ENCODE measurements at places on chromosomes 6 and 20. TPM values are rescaled to one million over a fixed set of nuclear protein-coding genes. Genes with fewer than 3 reads are reported as not detected.
A peak's percentile ranks its signal among the peaks of the same experiment; 100 is the strongest.

GRCh38 chr6:71454056-71454455 is 165.4 kb downstream of the OGFRL1 start:
- H3K27ac ChIP-seq, result no peak overlapping the region
- no peaks in the 10 kb centered on the region for H3K27me3 ChIP-seq
- H3K36me3 ChIP-seq, result no peaks in the 10 kb centered on the region
- no peak for DNase-seq
- H3K4me3 ChIP-seq, result no peak overlapping the region

- no peak overlapping the region for H3K4me3 ChIP-seq
- H3K36me3 ChIP-seq, result no peaks in the 10 kb centered on the region
- DNase-seq, result no peak
- H3K27ac ChIP-seq, result no peak overlapping the region
- no peaks in the 10 kb centered on the region for H3K4me1 ChIP-seq
- H3K27me3 ChIP-seq, result no peaks in the 10 kb centered on the region
Observed at GRCh38 chr6:168165373-168165772, 86.4 kb upstream of the FRMD1 start.

DNA sequence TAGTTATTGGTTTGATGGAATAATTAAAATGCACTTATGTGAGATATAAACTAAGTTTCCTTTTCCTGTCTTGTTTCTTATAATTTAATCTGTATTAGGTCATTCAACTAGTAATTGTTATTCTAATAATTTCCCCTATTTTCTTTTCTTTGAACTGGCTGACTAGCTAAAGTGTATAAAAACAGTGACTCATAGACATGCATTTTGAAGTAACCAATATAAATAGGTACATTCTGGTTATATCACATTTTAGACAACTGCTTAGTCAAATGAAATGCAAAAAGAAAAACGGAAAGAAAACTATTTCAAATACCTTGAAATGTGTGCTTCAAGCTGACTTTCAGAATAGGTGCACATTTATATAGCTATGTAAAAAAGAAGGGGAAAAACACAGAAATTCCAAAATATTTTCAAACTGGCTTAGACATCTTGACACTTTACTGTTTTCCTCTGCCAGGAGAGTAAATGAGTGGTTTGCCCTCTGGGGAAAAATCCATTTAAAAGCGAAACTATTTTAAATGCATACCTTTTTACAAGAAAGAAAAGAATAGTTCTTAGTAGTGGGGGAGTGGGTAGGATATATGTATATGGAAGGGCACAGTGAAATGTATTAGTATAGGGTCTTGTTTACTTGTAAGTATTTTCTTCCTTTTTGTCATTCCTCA is 28.3 kb downstream of the KCNQ5 start:
- no peak for DNase-seq
- no peak overlapping the region for H3K27ac ChIP-seq
- peaks cover 3% of the 10 kb centered on the region for H3K27me3 ChIP-seq

DNA sequence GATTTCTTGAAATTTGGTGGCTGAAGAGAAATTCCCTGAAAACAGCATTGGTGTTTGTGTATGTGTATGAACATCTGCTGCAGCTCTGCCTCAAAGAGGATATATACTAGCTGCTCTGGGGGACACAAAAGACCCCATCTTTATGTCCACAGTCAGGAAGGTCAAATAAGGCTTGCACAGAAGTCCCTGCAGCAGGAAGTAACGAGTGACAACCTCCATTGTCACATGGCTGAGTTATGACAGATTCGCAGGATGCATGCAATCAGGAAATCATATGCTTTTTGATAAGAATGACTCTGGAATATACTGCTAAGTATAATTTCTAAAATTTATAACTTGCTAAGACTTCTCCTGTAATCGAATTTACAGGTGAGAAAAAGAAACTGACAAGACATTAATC is 225.9 kb upstream of the CST7 start:
- DNase-seq, result no peak
- no peak overlapping the region for H3K27ac ChIP-seq
- no peaks in the 10 kb centered on the region for H3K36me3 ChIP-seq
- no peaks in the 10 kb centered on the region for H3K4me1 ChIP-seq
- no peaks in the 10 kb centered on the region for H3K27me3 ChIP-seq

DNA sequence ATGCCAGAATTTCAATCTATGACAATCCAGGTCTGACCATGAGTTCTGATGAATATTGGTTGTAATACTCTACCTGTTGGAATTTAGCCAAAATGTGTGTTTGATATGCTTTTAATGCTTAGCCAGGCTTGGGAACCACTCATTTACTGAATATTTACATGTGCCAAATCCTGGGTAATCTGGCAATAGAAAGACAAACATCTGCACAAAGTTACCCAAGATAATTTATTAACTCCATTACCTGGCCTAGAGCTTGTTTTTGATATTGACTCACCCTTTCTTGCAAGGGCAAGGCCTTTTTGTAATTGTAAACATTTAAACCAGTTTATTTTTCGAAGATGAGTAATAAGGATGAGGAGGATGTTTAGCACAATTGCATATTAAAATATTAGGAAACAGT is 13.5 kb upstream of the CD2AP start:
- peak overlapping the region; percentile 50 for H3K27ac ChIP-seq
- H3K4me1 ChIP-seq, result peaks cover 35% of the 10 kb centered on the region
- H3K27me3 ChIP-seq, result no peaks in the 10 kb centered on the region
- no peaks in the 10 kb centered on the region for H3K36me3 ChIP-seq
- H3K4me3 ChIP-seq, result no peak overlapping the region
- DNase-seq, result no peak

DNA sequence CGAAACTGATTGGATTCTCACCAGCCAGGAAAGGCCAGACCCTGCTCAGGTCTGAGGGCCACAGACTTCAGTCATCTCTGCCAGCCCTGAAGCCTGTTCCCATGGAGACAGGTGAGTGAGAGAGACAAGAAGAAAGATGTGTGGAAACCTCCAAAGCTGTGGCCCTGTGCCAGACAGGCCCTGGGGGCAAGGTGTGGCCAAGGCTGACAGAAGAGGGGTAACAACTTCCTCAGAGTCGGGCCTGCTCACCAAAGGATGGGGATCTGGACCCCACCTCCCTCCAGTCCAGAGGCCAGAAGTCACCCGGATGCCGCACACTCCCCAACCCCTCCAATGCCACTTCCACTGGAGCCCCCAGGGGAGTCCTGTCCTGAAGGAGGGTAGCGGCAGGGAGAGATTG is 73.6 kb downstream of the MDGA1 start:
- no peak for DNase-seq
- no peak overlapping the region for H3K27ac ChIP-seq
- H3K36me3 ChIP-seq, result no peaks in the 10 kb centered on the region
- H3K4me3 ChIP-seq, result no peak overlapping the region

DNA sequence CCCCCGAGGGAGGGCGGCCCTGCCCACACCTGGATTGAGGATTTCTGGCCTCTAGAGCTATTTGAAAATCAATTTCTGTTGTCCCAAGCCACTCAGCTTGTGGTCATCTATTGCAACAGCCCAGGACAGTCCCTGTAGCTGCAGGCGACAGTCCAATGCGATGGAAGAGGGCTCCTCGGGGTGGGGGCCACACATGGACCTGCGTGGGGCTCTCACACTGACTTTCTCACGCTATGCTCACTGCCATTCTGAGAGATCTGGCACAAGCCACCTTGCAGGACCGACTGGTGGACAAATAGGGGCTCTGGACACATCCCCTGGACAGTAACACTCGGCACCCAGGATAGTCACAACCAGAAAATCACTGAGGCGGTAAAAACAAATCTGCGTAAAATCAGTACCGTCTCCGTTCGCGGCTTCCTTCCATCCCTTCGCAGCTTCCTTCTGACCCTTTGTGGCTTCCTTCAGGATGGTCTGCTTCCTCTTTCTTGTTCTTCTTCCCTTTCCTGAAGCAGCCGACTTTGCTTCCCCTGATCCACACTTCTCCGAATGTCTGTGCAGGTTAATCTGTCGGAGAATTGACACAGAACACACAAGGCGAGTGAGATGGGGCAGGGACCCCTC is 21.8 kb downstream of the CTCFL start:
- no peaks in the 10 kb centered on the region for H3K4me1 ChIP-seq
- no peak for DNase-seq
- no peaks in the 10 kb centered on the region for H3K27me3 ChIP-seq
- H3K27ac ChIP-seq, result no peak overlapping the region

DNA sequence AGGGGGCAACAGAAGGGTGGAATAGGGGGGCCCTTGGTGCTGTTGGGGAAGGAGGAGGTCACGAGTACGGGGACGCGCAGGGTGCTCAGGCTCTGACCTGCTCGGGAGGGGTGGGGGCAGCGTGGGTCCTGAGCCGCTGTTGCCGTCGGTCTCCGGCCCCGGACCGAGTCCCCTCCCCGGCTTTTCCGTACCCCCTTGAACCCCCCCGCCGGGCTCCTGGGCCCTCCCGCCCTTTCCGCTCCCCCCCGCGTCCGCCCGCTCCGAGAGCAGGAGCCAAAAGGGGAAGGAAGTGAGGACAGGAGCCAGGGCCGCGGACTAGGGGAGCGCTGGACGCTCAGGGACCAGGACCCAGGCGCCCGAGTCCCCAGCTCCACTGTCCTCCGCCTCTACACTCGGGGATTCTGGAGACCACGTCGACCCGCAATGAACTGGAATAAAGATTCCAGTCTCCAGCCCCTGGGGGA is at the start of gene RGL2:
TSS of gene RGL2 (minus strand) at position 170 of the 464 bp plus-strand sequence. CDS start 332 bp downstream, outside the sequence.
- H3K27ac ChIP-seq, result peak within 1 kb of the TSS; percentile 89
- H3K4me1 ChIP-seq, result peaks cover 5% of the 10 kb centered on the region
- peak; percentile 92 for DNase-seq
- no peaks in the 10 kb centered on the region for H3K27me3 ChIP-seq

DNA sequence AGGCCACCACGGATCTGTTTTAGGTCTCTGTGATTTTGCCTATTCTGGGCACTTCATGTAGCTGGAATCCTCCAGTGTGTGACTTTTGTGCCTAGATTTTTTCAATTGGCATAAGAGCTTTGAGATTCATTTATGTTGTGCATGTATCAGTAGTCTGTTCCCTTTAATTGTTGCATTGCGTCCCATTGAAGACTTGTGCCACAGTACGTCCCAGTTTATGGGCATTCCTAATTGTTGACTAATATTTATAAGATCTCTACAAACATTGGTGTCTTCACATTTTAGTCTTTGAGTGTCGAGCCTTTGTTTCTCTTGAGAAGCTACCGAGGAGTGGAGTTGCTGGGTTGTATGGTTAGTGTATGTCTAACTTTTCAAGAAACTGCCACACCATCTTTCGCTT is 704 bp upstream of the FAM210B start:
- H3K36me3 ChIP-seq, result no peaks in the 10 kb centered on the region
- no peaks in the 10 kb centered on the region for H3K27me3 ChIP-seq
- H3K27ac ChIP-seq, result no peak overlapping the region
- H3K4me3 ChIP-seq, result peak overlapping the region; percentile 95
- H3K4me1 ChIP-seq, result peaks cover 6% of the 10 kb centered on the region

DNA sequence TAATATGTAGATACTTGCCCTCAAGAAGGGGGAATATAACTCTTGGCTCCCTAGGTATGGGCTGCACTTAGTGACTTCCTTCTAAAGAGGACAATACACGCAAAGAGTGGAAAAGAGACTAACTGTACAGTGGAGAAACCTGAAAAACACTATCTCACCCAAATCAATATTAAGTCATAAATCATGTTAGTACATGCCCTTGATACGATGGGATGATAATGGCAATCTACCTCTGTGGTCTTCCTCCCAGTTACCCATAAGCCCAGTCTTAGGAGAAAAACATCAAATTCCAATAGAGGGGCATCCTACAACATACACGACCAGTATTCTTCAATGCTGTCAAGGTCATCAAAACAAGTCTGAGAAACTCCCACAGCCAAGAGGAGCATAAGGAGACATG is 1.3 kb downstream of the TRIM26 start:
- peak overlapping the region; percentile 99 for H3K27ac ChIP-seq
- no peaks in the 10 kb centered on the region for H3K27me3 ChIP-seq
- no peak for DNase-seq
- H3K4me3 ChIP-seq, result peak overlapping the region; percentile 78

DNA sequence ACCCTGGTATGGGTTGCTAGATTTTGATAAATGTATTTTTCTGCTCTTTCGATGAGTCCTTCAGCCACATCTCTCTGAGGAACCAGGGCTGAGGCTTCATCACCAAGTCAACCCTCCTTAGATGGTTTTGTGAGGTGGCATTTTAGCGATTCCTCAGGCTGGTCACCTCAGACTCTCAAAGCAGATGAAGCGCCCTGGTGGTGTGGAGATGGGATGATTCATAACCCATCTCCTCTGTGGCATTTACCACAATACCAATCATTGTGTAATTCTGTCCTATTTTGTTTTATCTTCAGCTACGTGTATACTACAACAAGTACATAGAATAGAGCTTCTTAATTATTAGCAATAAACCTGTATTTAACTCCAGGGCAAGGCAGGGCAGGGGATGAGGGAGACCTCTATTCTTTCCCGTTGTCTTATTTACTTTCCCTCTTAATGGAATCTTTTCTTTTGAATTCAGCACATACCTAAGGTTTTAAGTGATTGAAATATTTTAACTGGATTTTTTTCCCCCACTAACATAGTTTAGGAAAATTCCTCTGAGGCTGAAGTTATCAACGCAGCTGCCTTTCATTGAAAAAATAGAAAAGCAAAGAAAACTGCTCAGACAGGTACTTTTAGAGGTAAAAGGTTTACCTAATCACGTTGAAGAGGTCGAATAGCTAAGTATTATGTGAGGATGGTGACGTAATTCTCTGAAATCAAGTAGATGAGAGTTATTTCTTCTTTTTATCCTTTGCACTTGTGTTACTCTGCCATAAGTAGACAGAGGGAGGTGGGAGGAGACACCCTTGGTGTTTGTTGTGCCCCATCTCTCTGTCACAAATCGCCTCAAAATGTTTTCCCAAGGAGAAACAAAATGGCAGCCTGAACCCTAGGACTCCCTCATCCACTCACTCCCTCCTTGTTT is 57.4 kb upstream of the EDN3 start:
- DNase-seq, result no peak
- no peak overlapping the region for H3K4me3 ChIP-seq
- peaks cover 5% of the 10 kb centered on the region for H3K27me3 ChIP-seq
- H3K4me1 ChIP-seq, result no peaks in the 10 kb centered on the region

DNA sequence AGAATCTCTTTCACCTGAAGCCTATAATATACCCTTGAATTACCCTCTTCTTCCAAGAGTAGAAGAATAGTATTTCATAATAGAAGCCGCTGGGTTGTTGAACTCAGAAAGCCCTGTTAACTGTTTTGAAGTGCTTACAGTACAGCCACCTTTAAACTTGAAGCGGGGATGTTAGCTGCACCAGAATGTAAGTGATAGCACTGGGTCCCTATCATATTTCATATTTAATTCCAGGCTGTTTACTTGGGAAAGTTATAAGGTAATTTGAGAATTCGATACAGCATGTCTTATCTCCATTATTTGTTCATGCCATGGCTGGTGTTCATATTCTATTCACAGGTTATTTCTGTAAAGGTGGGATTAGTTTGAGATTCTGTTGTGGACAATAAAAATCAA is 63.5 kb upstream of the VSTM2L start:
- H3K36me3 ChIP-seq, result peaks cover 4% of the 10 kb centered on the region
- no peak overlapping the region for H3K4me3 ChIP-seq
- no peak overlapping the region for H3K27ac ChIP-seq
- H3K27me3 ChIP-seq, result no peaks in the 10 kb centered on the region
- no peak for DNase-seq

GRCh38 chr20:46351357-46352058 is 43.2 kb upstream of the CDH22 start:
- DNase-seq, result no peak
- peaks cover 3% of the 10 kb centered on the region for H3K36me3 ChIP-seq
- H3K27me3 ChIP-seq, result no peaks in the 10 kb centered on the region
- H3K4me3 ChIP-seq, result no peak overlapping the region

C20orf144 gene
- 0.15 TPM for polyA plus RNA-seq

KIFC1 gene
- 0.19 TPM for polyA plus RNA-seq

ADTRP gene
- polyA plus RNA-seq, result not detected

GGT7 gene
- 24.1 TPM for polyA plus RNA-seq

TCP11 gene
- polyA plus RNA-seq, result 0.14 TPM

NXT1 gene
- polyA plus RNA-seq, result 7.8 TPM

ZSCAN16 gene
- 5.0 TPM for polyA plus RNA-seq

F13A1 gene
- 13.5 TPM for polyA plus RNA-seq

TOX2 gene
- 2.3 TPM for polyA plus RNA-seq

ENPP4 gene
- 9.9 TPM for polyA plus RNA-seq

DDAH2 gene
- 58.2 TPM for polyA plus RNA-seq
